Hepatic stellate cell (primary cell): ENCODE measurements at places on chromosomes 1 and 21.

DNA sequence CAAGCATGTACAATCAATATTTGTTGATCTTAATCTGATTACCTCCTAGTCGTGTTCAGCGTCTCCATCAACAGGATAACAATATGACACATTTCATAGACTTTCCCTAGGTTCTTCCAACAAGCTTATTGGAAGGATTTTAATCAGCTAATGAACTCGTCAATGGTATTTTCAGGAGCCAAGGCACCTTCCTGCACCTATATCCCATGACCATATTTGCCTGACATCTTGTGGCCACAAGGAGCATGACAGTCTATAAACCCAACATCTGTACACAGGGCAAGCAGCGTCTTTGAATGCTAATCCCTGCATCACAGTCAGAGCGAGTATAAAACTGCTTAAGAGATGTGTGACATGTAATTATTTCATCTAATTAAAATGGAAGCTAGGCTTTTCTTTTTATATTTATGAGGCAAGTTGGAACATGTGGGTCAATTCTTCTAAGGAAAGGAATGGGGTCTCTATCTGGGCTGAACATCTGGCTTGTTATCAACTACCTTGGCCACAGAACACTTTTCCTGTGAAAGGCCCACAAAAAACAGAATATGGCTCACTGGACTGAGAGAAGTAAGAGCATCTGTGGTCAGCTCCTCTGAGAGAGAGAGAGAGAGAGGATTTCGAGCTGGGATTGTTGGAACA, 388.8 kb downstream of the NTNG1 start:
- peak; percentile 16 for DNase-seq

DNA sequence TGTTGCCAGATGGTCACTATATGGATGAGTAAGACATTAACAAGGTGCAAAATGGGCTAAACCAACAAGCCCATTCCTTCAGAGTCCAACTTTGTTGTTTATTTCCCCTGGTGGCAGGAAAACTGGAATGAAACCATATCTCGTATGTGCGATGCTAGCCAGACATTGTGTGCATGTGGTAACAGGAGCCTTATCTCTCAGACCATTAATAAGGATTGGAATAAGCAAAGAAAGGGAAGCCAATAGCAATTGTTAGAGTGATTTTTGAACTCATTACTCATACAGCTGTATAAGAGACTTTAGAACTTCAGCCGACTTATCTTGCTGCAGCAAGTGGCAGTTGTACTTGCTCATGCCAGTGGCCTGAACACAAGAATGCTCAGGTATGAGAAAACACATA, 30.0 kb upstream of the HMCN1 start:
- DNase-seq: no peak

DNA sequence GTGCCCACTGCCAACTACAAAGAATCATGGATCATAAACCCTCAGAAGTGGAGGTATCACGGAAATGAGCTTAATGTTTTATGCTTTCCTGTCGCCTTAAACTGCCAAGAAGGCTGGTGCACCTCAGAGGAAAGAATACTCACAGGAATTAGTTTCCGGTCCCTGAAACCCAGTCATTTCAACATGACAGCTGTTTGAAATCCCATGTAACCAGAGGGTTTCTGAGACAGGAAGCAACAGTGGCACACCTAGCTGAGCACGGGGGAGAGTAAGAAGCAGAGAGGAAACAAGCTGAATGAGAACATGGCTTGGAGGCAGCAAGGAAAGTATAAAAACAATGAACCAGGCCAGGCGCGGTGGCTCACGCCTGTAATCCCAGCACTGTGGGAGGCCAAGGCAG, 3.9 kb downstream of the JAK1 start:
- DNase-seq: no peak

- no peak for DNase-seq
Measured at GRCh38 chr1:172673761-172674160, 14.9 kb downstream of the FASLG start.

DNA sequence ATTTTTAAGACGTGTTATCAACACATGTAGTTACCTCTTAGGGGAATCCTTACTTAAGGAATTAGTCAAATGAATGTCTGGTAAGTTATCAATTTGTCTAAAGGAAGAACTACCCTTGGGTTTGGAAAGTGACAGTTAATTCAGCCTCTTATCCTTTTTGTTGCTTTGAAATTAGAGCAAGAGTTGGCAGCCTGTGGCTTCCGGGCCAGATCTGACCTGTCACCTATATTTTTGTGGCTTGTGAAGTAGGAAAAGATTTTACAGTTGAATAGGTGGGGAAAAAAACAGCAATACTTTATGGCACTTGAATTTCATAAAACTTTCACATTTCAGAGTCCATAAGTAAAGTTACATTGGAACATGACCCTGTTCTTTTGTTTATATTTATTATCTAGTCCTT, 5.5 kb downstream of the MRPS6 start:
- no peak for DNase-seq

DNA sequence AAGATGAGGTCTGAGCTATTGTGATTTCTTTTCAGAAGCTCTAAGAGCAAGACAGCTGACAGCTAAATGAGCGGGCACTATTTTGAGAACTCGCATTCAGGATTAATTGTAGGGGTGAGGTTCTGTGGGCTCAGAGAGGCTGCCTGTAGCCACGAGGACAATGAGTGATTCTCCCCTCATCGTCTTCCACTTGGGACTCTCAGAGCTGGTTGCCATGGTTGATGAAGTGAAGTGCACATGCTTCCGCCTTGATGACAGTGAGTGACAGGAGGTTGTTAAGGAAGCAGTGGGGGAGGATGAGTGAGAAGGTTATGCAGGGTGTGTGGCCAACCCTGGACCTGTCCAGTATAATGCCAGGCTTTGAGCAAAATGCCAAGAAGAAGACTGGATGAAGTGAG, 341.7 kb downstream of the PCP4 start:
- DNase-seq: no peak

DNA sequence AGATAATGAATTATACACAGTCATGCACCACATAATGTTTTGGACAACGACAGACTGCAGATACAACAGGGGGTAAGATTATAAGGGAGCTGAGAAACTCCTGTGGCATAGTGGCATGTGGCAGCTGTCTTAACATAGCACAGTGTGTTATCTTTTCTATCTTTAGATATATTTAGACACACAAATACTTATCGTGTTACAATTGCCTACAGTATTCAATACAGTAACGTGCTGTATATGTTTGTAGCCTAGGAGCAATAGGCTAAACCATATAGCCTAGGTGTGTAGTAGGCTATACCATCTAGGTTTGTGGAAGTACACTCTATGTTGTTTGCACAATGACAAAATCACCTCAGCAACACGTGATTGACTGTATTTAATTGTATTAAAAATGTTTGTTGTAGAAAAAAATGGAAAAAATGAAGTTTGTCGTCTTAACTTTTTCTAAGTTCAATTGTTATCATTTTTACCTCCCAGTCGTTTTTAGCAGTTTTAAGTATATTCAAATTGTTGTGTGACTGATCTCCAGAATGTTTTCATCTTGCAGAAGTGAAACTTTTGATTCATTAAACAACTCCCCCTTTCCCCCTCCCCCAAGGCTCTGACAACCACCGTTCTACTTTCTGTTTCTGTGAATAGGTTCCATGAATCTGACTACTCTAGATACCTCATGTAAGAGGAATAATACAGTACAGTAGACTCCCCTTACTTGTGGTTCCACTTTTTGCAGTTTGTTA, 351.0 kb upstream of the B3GALT2 start:
- no peak for DNase-seq

GRCh38 chr1:36715797-36716196, 233.1 kb upstream of the CSF3R start:
- no peak for DNase-seq

DNA sequence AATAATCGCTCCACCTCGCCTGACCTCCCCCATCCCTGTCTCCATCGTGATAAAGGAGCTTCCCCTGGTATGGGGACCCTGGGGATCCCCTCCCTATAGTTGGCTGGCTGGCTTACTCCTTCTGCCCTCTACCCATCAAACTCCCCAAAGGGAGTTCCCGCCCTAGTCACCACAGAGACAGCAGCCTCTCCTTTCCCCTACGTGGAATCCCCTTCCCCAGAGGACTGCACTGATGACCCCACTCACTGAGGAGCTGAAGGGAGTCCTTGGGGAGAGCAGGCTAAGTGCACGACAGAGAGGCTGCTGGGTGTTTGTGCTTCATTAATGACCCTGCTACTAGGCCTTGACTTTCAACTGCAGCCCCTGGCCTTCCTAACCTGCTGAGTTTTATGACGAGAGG, 1.9 kb downstream of the CADM3 start:
- DNase-seq: no peak

DNA sequence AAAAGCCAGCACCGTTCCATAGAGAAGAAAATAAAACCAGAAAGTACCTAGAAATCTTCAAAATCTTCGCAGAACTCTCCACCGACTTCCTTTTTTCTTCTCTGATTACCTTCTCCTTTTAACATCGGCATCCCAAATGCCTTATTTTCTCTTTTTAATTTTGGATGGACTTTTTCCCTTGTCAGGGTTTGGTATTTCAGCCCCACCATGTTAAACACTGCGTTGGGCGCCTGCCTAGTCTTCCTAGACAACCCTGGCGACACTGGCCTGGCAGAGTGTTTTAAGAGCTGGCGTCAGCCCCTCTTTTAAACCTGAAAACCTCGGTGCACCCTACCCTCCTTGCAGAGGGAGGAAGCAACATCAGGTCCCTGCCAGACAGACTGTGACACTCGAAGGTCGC, 66.0 kb upstream of the EFHD2 start:
- DNase-seq: peak; percentile 66

GRCh38 chr1:116429821-116430374, 56.9 kb downstream of the ATP1A1 start:
- no peak for DNase-seq

GRCh38 chr1:20717452-20718342, at the start of gene KIF17:
KIF17 (minus strand) TSS chr1:20718007; CDS start chr1:20717706, 301 bp downstream.
- DNase-seq: peak; percentile 91

DNA sequence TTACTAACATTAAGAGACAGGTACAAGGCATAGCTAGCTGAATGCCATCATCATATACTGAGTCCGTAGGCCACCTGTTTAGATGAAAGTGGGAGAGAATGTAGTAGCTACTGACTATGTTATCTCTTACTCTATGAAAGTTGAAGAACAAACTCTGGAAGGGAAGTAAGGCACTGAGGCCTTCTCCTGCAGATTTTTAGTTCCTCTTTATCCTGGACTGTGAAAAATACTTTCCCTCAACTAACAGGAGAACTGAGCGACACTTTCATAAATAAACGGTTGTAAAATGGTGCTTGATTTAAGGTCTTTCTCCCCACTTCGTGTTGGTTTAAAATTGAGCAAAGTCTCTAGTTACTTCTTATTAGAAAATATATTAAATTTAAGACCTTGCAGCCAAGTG, 101.9 kb downstream of the FNBP1L start:
- no peak for DNase-seq

GRCh38 chr1:203295796-203296195, 9.5 kb upstream of the BTG2 start:
- DNase-seq: no peak

- no peak for DNase-seq
Measured at GRCh38 chr1:57281324-57281723, 142.5 kb downstream of the DAB1 start.

- DNase-seq: no peak
Measured at GRCh38 chr1:185936641-185937040, 202.4 kb downstream of the HMCN1 start.

DNA sequence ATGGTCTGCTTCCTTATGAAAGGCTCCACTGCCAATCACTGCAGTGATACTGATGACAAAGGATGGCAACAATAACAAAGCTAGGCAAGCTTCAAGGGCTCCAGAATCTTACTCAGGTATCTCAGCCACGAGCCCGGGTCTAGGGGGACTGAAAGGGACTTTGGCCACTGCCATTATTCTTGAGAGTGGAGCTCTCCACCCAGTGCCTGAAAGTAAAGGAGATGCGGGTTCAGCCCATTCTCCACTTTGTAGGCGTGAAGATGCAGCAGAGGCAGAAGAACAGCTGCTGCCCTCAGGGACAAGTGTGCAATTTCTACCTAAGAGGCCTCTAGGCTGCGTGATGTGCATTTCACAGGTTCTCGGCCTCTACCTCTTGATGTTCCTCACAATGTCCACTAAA, 31.4 kb upstream of the SLAMF9 start:
- no peak for DNase-seq

- DNase-seq: no peak
Measured at GRCh38 chr1:206809504-206810084, 37.3 kb upstream of the IL10 start.

DNA sequence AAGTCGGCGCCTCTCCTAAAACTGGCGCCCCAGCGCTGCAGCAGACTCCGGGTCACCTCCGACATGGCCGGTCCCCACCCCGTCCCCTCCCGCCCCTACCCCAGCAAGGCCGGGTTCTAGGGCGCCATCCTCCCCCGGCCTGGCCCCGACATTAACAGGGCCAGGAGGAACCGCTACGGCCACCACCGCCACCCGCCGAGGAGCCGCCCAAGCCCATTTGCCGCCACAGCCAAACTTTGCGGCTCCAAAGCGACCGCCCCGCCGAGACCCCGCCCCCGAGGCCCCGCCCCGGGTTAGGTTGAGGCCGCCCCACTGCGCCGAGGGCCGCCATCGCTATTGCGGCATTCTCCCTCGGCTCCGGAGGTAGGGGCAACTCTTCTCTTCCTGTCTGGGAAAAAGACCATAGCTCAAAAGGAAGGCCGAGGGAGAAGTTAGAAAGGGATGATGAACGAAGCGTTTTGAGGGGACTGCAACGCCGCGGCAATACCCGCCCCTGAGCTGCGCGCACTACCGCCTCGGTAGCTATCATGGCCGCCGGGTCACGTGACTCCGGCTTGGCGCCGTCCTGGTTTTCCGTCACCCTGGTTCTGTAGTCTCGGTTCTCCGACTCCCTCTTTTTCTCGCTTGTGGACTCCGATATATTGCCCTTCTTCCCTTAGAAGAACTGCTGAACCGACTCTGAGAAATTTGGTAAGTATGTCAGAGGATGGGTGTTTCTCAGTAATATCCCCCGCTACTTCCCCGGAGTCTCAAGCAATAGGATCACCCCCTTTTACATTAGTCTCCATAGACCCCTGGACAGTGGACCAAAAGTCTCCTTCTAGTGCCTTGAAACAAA, at the start of the genes AIDA and BROX:
TSS of gene AIDA (minus strand) at position 239 of the 838 bp plus-strand sequence. CDS start at position 65, 174 bp downstream.
TSS of gene BROX (plus strand) at position 312 of the 838 bp plus-strand sequence. CDS start 3,136 bp downstream, outside the sequence.
- peak; percentile 89 for DNase-seq

- no peak for DNase-seq
Measured at GRCh38 chr1:155979597-155980343, 1.4 kb upstream of the ARHGEF2 start.

DNA sequence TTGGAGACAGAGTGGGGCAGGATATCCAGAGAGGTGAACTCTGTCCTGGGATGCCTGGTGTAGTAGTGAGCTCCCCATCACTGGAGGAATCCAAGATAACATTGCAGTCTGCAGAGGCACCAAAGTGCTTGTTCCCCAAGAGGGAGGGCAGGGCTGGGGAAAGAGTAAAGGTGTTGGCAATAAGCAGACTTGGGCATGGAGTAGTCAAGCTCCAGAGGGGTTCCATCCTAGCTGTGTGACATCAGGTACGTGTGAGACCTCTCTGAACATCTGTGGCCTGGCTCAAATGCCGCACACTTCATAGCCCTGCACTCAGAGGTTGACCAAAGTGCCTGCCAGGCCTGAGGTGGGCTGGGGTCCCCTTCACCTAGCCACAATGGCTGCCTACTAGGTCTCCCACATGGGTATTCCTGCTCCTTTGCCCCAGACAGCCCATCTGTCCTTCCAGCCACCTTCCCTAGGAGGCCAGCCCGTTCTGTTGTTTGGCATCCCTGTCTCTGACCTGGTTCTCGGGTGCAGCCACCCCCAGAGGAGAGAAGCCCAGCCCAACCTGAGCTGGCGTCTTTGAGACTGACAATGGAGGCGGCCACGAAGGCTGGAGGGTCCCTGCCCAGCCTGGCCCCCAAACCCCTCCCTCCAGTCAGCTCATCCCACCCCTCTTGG, 2.8 kb upstream of the ARF1 start:
- no peak for DNase-seq
